Activated CD4-positive, alpha-beta T cell treated with anti-CD3 and anti-CD28 coated beads for 4 hours (primary cell): ENCODE measurements at places on chromosomes 12 and 14.

- no peak for DNase-seq
Measured at GRCh38 chr12:26854031-26854390, 21.0 kb upstream of the ITPR2 start.

GRCh38 chr12:72276181-72276805, 4.1 kb downstream of the TRHDE start:
- no peak for DNase-seq

DNA sequence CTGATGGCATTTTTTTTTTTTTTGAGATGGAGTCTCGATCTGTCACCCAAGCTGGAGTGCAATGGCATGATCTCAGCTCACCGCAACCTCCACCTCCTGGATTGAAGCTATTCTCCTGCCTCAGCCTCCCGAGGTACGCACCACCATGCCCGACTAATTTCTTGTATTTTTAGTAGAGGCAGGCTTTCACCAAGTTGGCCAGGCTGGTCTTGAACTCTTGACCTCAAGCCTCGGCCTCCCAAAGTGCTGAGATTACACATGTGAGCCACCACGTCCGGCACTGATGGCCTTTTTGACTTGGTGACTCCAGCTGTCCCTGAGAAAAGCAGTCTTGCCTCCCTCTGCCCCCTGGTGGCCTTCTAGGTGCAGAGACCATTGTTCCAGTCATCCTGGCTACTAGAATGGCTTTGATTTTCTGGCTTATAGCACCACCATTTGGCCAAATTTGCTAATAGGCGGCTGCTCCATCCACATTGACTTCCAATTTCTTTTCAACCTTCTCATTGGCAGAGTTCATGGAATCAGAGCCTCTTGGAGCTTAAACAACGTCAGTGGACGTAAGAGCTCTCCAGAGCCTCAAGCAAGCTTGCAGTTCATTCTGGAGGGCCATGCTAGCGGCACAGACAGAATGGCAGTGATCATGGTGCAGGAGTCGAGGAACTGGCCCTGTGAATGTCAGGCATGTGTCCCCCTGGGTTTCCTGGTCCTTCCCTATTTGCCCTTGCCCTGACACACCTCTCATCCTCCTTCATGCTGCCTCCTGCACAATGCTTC, 25.4 kb upstream of the EIF4B start:
- DNase-seq = peak; percentile 85

- DNase-seq = peak; percentile 33
Measured at GRCh38 chr12:51323966-51324895, at the start of gene BIN2. Gene BIN2, minus strand, starts transcription at chr12:51324174. Its CDS starts 72 bp downstream, at chr12:51324102.

DNA sequence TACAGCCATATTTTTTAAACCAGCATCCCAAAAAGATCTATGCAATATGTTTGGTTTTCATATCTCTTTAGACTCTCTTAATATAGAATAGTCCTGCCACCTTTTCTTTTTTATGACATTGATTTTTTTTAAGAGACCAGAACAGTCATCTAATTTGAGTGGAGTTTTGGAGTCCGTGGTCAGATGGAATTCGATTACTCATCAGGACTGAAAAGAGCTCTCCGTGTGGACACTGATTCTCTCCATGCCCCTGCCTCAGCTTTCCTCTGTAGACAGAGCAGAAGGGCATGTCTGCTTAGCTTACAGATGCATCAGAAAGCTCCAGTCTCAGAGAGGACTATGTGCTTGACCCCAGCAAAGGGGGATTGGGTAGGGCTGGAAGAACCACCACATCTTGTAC, 27.8 kb downstream of the SMCO2 start:
- DNase-seq = no peak

DNA sequence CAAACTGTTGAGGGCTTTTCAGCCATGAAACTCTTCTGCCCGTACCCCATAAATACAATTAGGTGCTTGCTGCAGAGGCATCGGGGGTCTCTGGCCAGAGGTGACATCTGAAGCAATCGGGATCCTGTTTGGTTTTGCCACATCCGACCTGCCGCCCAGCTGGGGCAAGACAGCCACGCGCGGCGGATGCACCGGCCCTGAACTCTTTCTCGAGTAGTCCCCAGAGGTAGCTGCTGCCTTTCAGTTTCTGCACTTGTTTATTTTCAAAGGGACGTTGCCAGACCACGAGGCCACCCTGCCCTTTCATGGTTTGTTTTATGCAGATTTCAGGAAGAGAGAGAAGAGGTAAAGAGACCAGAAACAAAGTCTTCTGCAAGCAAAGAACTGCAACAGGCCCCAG, 10.6 kb upstream of the MLXIP start:
- DNase-seq = peak; percentile 23

DNA sequence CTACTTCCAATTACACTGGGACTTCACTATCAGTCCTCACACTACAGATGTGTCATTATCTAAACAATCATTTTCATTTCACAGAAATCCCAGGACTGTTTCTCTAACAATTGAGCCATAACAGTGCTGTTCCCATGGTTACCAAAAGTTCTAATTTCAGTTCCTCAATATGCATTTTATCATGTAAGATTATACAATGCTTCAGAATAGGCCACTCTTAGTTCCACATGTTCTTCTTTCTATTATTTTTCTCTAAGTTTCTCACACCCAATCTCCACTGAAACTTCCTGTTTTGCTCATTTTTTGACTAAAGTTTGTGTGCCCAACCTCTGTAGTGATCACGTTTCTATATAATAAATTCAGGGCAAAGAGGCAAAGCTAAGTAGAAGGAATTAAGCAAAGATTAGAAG, 185.8 kb downstream of the DUSP6 start:
- no peak for DNase-seq

GRCh38 chr12:116453631-116454030, 105.5 kb upstream of the MAP1LC3B2 start:
- DNase-seq = no peak

DNA sequence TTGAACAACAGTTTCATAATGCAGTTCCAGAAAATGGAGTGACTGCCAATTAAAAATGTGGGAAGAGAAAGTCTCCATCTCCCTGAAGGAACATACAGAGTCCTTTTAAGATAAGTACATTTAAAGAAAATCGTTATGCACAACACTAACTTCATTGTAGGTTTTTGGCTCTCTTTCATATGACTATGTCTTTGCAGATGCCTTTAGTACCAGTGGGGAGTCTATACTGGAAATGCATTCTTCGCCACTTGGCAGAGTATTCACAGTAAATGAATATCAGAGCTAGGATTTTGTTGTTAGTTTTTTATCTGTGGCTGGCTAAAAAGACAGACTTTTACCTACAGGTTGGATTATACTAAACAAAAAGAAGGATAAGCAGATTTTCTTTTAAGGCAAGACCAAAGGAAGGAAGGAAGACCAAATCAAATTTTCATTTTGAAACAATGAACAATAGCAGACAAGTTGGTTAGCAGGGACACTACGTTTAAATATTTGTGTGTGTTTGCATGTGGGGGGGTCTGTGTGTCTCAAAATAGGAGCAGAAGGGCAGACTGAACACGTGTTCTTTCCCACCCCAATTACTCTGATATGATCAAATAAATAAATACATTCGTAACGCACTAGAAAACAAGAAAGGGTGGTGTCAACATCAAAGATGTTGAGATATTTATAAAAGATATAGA, 124.5 kb downstream of the BTG1 start:
- no peak for DNase-seq

- DNase-seq = peak; percentile 28
Measured at GRCh38 chr12:113424915-113425823, 3.0 kb downstream of the SDSL start.

GRCh38 chr14:81416981-81417380, 16.9 kb upstream of the STON2 start:
- no peak for DNase-seq

DNA sequence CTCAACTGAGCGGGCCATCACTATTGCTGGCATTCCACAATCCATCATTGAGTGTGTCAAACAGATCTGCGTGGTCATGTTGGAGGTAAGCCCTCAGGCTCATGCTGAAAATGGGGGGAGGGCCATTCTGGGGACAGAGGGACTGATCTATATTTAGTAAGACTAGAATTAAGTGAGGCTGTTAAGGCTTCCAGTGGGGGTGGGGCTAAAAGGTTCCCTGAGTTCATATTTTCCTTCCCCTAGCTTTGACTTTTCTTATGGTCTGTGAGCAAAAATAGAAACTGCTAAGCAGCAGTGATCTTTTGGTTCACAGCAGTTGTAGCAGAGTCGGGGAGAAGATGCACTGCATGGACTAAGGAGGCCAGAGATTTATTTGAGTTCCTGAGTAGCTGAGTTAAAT, 9.2 kb downstream of the PCBP2 start:
- DNase-seq = no peak

GRCh38 chr12:104131609-104132008, 6.4 kb downstream of the NFYB start:
- no peak for DNase-seq

- DNase-seq = no peak
Measured at GRCh38 chr14:32080001-32080510, 3.0 kb downstream of the ARHGAP5 start.

DNA sequence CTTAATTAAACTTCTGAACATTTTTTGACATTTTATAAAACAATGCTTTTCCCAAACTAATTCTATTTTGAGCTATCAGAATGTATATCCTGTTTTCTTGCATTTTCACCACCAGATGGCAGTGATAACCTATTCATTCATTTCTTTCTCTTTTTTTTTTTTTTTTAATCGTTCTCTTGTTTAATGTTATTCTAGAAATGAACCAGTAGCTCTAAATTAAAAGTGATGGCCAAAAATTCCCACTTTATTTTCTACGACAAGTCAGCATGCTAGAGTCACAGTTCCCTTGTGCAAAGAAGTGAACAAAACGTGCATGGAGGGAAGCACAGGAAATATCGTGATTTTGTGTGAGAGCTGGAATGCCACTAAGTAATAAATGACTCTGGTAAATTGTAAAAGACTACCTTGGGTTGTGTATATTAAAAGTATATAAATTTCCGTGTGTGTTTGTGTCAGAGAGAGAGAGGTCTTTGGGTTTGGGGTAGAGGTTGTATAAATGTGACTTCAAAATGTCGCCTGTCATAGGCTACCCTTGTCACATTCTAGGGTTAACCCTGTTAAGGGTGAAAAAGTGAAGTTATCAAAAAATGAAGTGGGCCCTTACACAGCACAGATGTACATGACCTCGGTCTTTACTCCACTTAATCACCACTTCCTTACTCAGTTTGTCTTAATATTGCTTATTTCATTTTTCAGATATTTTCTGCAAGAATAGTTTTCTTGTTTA, 40.4 kb upstream of the LDHB start:
- no peak for DNase-seq

- DNase-seq = no peak
Measured at GRCh38 chr12:55039395-55040354, 19.9 kb downstream of the NEUROD4 start.

DNA sequence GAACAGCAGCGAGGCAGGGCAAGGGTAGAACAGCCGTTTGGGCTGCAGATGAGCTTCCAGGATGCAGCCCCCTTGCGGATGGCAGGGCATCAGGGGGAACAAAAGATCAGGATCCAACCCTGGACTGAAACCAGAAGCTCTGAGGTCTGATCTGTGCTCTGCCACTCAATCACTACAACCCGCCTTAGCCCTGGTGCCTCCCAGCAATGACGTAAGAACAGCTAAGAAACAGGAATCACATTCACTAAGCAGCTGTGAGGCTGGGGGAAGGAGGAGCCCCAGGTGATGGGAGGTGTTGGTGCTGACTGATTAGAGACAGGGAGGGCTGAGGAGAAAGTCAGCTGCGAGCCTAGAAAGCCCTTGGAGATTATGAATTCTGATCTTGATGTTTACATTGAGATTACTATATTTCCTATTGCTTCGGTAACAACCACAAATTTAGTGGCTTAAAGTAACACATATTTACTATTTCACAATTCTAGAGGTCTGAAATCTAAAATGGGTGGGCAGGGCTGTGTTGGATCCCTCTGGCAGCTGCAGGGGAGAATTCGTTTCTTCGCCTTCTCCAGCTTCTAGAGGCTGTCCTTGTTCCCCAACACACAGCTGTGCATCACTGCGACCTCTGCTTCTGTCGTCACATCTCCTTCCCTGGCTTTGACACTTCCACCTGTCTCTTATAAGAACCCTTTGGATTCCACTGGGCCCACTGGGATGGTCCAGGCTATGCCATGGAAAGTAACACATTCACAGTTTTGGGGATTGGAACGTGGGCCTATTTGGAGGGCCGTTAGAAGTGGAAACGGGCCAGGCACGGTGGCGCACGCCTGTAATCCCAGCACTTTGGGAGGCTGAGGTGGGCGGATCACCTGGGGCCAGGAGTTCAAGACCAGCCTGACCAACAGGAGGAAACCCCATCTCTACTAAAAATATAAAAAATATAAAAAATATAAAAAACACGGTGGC, 6.1 kb upstream of the CD9 start:
- DNase-seq = no peak

DNA sequence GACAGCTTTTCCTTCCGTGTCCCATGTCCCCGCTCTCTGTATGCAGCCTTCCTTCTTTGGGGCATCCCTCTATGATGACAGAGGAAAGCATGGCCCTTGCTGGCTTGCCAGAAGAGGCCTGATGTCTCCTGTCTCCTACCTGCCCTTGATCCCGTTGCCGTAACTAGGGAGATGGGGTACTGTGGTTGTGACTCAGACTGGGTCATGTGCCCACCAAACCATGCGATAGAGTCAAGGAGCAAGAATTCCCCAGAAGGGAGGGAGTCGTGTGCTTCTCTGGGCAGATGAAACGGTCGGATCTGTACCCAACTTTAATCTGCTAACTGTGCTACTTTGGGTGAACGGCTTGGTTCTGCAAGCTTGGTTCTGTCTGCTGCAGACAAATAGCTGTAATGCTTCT, 99.1 kb upstream of the DYNC1H1 start:
- DNase-seq = no peak

GRCh38 chr14:66735853-66736252, 227.9 kb downstream of the GPHN start:
- DNase-seq = no peak

DNA sequence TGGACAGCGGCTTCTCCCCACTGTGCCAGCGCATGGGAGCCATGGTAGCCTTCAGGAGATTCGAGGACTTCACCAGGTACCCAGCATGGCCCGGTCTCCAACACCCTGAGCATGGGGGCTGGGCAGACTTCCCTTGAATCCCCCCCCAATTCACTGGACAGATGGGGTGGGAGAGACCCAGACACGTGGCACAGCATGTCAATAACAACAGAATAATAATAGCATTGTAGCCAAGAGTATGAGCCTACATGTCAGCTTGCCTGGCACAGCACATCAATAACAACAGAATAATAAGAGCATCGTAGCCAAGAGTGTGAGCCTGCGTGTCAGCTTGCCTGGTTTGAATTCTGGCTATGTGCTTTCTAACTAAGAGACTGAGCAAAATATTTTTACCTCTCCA, 76.4 kb downstream of the FOXN4 start:
- DNase-seq = no peak

DNA sequence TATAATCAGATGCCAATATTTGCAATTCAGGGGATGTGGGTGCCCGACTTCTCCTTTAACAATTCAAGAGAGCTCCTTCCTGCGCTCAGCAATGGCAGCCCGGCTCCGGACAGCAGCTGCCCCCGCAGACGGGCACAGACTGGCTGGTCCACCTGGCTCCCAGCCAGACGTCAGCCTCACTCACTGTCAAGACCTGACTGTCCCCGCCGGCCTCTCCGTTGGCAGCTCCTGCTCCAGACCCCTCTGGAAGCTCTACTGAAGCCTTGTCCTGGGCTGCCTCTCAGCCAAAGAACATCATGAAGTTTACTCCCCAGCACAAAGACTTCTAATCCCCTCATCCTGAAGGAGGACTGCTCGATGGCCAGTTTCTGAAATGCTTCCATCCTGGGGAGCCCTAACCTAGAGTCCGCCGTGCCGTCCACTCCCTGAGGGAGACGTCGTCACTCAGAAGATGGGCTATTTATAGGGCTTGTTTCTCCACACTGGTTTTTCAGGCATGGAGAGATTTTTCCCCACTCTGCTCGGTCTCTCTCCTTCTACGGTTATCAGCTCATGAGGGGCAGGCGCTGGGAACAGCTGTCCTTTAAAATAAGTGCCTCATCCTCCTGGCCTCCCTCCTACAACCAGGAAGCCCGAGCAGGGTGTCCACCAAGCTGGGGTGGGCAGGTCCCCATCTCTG, 126.2 kb downstream of the RFLNA start:
- DNase-seq = no peak
